ENCODE measurements at places on chromosomes 11 and 22.

DNA sequence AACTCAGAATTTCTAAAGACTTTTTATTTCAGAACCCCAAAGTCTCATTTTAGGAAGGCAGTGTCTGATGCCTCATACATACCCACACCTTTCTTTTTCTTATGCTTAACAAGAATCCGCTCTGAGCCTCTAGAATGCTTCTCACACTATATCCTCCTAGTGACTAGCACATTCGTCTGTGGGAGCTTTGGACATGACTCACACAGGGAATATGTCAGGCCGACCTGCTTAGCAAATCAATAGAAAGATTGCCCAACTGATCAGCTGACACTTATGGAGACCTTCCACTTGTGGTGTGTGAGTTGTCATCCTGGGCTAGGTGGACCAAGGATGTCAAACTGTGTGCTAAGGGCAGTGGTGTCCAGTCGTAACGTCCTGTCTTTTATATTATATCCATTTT lies 129.9 kb upstream of the TTC12 start:
- DNase-seq, result no peak

DNA sequence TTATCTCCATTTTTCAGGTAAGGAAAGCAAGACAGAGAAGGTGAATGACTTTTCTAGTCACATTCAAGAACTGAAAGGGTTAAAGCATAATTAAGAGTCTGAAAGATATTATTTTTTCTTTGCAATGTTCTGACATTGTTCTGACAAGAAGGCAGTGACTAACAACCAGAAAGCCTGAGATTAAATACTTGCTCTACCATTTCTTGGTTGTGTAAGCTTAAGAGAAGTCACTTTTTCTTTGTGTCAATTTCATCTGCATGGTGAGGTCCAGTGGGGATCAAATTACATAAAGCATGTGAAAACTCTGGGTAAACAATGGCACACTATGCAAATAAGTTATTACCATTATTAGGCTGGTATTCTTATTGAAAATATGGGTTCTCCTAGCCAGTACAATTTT lies 73.7 kb downstream of the PHF21A start:
- DNase-seq, result no peak

DNA sequence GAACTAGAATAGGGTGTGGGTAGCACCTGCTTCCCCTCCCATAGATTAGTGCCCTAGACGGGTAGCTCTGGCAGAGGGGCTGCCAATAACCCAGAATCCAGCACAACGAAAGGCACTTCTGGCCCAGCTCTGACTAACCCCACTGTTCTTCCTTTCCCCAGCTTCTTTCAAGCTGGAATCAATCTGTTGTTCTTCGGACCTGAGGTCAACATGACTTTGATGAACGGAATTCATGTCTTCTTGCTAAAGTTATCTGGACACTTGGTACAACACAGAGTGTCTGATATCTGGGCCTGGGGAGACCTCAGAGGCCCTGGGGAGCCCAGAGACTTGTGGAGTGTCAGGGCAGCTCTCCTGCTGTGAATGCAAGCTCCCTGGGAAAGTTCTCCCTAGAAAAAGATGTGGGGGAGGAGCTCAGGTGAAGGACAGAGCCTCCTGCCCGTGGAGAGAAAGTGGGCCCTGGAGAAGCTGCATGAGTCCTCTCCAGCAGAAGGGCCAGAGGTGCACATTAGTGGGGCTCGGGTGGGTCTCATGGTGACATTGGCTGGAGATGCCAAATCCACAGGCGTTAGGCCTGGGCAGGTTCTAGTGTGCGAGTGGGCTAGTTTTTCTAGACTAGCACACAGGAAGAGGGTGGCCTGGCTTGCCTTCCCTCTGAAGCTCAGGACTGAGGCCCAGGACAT lies 6.3 kb downstream of the KCNJ11 start:
- DNase-seq, result no peak

GRCh38 chr11:68643585-68643984 lies 40.8 kb upstream of the GAL start:
- no peak for DNase-seq

- no peak for DNase-seq
These were observed 41.0 kb upstream of the CTSC start for GRCh38 chr11:88378422-88379066.

GRCh38 chr11:106309070-106309684 lies 231.7 kb downstream of the AASDHPPT start:
- no peak for DNase-seq

DNA sequence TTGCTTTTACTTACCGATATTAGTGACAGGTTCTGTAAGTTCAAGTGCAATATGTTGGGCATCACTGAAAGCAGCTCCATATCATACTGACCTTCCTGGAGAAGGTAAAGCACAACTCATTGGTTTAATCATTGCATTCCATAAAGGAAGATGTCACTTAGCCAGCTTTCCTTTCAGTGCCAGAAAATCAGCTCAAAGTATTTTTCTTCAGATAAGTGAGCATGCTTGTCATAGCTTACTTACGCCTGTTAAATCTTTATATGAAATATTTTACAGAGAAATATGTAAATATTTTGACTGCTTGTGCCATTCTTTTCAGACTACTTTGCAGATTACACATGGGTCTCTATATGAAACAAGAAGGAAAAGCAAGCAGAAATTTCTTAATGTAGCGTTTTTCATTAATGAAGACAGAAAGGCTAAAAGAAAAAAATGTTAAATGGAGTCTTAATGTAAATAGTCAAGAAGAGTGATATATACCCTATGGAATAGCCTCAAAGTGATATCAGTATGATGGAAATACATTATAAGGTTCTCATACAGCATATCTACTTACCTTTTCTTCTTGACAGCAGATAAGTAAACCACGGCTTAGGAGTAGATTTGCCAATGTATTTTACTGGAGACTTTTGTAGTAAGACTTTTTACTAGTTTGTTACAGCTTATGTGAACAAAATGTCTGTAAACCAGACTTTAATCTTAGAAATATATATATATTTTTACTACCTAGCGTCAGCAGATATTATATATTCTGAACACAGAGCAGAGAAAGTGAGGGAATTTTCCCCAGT lies 649.7 kb downstream of the METTL15 start:
- no peak for DNase-seq

GRCh38 chr11:59791639-59792038 lies 18.9 kb downstream of the MRPL16 start:
- DNase-seq, result no peak

DNA sequence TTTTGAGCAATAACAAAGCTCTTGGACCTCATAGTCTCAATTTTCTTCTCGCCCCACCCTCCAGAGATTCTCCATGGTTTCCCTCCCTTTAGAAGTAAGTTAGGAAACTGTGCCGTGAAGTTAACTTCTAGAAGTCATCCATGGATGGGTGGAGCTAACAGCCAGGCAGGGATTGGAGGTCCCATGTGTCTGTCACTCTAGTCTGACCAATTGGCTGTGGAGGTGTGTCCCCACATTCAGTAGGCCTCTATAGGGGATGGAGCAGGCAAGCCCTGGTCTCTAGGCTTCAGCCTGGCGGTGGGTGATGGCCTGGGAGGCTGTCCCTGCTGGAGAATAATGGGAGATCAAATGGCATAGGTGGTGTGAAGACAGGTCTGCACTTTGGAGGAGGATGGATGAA lies 50.7 kb downstream of the TP53I11 start:
- DNase-seq, result peak; percentile 25

GRCh38 chr11:119756169-119756865 lies 27.3 kb upstream of the NECTIN1 start:
- no peak for DNase-seq

GRCh38 chr22:22342697-22343580 lies 98.4 kb downstream of the VPREB1 start:
- peak; percentile 71 for DNase-seq

DNA sequence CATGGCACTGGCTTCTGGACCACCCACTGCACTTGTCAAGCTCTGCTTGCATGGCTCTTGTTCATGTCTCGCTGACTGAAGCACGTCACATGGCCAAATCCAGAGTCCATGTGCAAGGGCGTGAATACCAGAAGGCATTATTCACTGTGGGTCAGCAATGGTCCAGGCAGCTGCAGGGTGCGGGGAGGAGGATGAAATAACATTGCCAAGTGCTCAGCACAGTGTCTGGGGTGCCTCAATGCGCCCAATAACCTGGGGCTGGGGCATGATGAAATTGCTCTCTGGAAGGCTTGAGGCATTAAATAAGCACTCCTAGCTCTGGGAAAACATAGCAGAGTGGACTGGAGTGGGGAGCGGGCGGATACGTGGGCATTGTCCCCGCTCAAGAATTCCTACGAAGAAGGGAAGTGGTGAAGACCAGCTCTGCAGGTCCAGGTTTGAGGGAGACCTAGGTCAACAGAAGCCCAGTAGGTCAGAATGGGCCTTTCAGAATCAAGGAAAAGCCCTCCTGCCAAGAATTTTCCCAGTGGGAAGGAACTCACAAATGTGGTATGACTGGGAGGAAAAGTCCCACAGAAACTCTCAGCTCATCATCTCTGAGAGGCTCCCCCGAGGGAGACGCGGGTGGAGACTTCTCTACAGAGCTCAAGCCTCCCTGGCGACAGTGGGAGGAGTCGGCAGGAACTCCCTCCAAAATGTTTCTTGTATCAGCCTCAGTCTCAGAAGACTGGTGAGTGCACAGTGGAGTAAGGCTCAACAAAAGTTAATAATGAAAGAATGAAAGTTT lies 15.3 kb upstream of the ACCSL start:
- no peak for DNase-seq

- no peak for DNase-seq
These were observed 100.4 kb upstream of the PARVA start for GRCh38 chr11:12276831-12277475.

GRCh38 chr11:80860632-80861031 lies 1419.8 kb upstream of the TENM4 start:
- no peak for DNase-seq

GRCh38 chr11:112662554-112662953 lies 298.7 kb upstream of the NCAM1 start:
- DNase-seq, result no peak

GRCh38 chr11:117761993-117762392 lies 35.0 kb downstream of the DSCAML1 start:
- no peak for DNase-seq

GRCh38 chr11:119205574-119206510 lies at the start of gene CBL:
Gene CBL (plus strand): TSS chr11:119206339. CDS start chr11:119206418, 79 bp downstream.
- peak; percentile 95 for DNase-seq

DNA sequence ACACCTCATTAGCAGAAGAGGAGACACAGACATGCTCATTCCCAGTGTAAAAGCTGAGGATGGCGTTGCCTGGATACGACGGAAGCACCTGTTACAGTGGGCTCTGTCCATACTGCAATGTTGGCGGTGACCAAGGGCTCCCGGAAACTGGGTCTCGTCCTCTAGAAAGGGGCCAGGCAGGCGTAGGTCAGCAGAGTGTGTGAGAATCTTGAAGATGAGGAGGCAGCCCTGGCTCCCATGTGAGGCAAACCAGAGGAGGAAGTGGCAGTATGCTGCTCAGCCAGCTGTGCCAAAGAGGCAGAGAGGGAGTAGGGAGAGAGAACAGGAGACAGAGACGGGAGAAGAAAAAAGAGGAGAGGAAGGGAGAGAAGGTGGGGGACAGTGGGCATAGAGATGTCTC lies 10.3 kb downstream of the LTO1 start:
- DNase-seq, result no peak

DNA sequence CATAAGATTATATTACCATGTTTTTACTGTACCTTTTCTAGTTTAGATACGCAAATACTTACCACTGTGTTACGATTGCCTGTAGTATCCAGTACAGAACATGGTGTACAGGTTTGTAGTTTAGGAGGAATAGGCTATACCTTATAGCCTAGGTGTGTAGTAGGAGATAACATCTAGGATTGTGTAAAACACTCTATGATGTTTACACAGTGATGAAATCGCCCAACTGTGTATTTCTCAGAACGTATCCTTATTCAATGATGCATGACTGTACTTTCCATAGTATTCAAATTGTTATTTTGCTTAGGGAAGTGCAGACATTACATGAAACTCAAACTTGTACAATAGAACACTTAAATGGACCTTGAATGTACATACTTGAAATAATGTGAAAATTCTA lies 188.1 kb upstream of the PDGFD start:
- DNase-seq, result no peak

DNA sequence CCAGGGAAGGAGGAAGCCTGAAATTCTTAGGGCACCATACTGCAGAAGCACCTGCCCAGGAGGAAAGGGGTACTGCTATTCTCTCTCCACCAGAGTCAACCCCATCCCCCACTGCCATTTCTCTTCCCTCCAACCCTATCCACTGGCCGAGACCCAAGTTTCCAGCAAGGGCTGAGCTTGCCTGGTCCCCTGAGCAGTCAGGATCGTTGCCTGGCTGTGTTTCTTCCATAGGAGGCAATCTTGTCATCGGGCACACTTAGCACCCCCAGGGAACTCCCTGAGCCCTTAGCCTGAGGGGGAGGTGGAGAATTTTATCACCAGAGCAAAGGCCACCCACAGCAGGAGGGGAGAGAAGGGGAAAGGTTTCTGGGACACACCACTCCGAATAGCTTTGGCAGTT lies 115.8 kb upstream of the NECTIN1 start:
- DNase-seq, result no peak

DNA sequence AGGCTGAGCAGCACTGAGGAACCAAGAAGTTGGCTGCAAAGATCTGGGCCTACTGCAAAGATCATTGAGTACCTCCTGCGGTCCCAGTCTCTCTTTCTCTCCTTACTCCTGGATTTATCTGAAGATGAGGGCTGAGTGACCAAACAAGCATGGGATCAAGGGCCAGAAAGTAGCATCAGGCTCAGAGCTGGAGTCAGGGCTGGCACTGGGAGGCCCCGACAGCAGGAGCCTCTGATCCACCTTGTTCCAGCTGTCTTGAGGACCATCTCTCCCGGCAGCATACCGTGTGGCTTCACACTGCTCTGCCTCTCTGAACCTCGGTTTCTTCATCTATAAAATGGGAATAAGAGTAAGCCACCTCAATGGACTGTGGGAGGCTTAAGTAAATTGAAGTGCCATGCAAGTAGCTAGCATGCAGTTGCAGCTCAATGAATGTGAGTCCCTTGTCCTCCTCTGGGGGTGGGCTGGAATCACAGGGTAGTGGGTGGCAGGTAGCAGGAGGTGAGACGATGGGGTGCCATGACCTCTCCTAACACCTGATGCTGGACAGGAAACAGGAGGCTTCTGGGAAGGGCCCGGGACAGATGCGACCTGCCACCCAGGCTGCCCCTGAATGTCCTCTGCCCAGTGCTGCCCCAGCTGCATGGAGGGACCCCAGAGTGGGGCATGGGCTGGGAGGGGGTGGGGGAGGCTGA lies 52.5 kb upstream of the PRDM11 start:
- DNase-seq, result no peak

DNA sequence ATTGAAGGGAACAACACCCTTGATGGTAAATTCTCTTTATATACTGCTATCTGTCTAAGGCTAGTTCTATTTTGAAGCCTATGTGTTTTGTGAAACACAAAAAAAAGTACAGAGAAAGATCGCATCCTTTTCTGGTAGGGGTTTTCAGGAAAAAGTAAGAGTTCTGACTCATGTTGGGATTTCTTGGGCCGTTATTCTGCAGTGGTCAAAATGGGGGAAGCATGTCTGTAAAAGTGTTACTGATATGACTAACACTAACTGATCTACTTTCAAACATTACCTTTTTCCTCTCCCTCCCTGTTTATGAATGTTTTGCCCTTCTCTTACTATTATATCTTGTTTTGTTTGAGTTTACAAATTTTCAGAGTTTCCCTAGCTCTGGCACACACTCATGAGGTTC lies 53.9 kb downstream of the CTNND1 start:
- DNase-seq, result no peak

All from activated naive CD4-positive, alpha-beta T cell treated with anti-CD3 and anti-CD28 coated beads, Interleukin-2, amount 50 U/mL, for 16 hours (primary cell).